ENCODE measurements at places on chromosomes 16 and 17.

DNA sequence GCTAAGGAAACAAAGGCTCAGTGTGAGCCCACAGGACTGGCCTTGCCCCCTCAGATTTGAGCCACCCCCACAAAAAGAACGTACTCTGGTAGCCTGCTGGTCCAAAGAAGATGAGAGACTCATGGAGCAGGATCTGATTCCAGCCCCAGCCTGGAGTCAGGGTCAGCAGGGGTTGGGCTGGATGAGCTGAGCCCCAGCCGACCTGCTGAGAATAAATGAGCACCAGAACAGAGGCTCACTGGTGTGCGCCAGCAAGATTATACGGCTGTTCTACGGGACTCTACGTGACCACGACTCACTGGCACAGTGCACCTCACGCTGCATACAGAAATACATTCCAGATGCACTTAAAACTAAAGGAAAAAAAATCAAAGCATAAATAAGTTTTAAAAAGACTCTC, 186.0 kb upstream of the RPL38 start:
- no peak for DNase-seq

GRCh38 chr17:16123531-16123930, 91.8 kb downstream of the NCOR1 start:
- DNase-seq = no peak

GRCh38 chr17:38369124-38369886, 17.7 kb downstream of the SOCS7 start:
- no peak for DNase-seq

- no peak for DNase-seq
These were observed 56.8 kb upstream of the RPH3AL start for GRCh38 chr17:409308-409847.

DNA sequence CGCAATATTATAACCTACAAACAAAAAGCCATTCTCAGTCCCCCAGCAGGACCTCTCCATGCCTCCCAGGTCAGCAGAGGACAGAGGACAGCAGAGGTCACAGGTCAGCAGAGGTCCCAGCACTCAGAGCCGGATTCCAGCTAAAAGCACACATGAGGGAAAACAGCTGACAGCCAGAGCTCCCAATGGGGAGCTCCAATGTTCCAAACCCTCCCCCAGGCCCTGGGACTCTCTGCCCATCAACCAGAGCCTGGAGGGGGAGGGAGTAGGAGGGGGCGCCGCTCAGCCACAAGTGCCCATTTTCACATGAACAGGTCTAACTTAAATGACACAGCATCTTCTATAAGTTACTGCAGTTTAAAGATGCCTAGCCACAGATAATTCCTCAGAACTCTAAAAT, 77.5 kb downstream of the ANKRD11 start:
- no peak for DNase-seq
